Astrocyte of the spinal cord (primary cell): ENCODE measurements at places on chromosomes 6 and 20.

GRCh38 chr20:35007413-35007812, 51.7 kb downstream of the MYH7B start:
- DNase-seq = no peak

GRCh38 chr6:4503700-4504099, 272.5 kb upstream of the CDYL start:
- DNase-seq = no peak

DNA sequence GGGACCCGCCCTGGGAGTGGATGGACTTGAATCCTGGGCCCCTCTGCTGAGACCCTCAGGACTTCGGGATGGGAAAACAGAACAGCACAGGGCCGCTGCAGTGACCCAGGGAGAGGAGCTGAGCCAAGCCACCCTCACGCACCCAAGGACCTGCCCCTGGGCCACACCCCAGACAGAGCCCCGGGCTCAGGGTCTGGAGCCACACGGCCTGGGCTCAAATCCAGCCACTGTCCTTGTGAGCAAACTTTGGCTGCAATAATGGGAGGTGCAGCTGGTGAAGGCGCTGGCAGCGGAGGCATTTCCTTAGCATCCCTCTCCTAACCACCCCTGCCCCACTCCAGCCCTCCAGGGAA, 207.7 kb downstream of the PREX1 start:
- DNase-seq = no peak

GRCh38 chr20:50260479-50261221, 70.0 kb downstream of the CEBPB start:
- DNase-seq = no peak

GRCh38 chr6:165906-166305, 126.4 kb upstream of the DUSP22 start:
- DNase-seq = no peak

DNA sequence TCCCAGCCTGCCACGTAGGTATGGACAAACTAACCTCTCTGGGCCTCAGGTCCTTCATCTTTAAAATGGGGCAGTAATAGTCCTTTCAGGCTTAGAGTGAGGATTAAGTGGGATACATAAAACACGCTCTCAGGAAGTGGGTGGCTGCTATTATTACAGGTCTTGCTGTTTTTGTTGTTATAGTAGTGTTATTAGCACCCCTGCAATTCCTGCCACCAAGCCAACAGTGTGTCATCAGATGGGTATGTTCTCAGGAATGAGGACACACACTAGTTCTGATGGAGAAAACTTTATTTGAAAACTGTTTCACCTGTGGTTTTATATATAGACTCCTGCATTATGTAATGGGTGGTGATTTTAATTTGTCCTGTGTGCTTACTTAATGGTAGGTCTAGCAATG, 131.7 kb downstream of the LRRC1 start:
- peak; percentile 54 for DNase-seq

GRCh38 chr20:61443443-61444126, 191.5 kb downstream of the CDH4 start:
- DNase-seq = peak; percentile 48

- peak; percentile 52 for DNase-seq
These were observed 45.5 kb upstream of the NXT1 start for GRCh38 chr20:23305098-23305497.

DNA sequence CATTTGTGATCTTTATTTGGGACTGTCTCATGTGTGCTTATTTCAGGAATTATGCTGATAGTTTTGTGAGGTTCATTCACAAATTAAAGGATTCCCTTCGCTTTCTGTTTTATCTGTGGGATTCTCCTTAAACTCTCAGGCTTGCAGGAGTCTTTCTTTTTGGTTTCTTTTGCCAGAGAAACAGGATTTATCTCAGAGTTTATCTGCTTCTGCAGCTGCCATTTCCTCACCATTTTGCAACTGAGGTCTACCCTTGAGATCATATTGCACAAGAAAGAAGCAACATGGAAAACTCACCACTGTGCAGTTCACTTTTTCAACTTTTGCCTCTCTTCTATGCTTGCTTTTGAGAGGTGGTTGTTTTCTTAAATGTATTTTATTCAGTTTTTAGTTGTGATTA, 201.0 kb downstream of the PRL start:
- no peak for DNase-seq

- no peak for DNase-seq
These were observed 37.9 kb downstream of the SLC17A1 start for GRCh38 chr6:25793970-25794369.
